ENCODE measurements at places on chromosomes 5 and 9. TPM values are rescaled to one million over a fixed set of nuclear protein-coding genes. Genes with fewer than 3 reads are reported as not detected.

Gene IFNA7
- total RNA-seq, result not detected

Gene VCAN
- total RNA-seq, result 0.12 TPM

Gene MARCOL
- not detected for total RNA-seq

Gene LHX3
- total RNA-seq, result not detected

Gene AGPAT2
- total RNA-seq, result 15.0 TPM

- DNase-seq, result no peak
Measured at GRCh38 chr5:88398316-88398715, 129.7 kb upstream of the TMEM161B start.

DNA sequence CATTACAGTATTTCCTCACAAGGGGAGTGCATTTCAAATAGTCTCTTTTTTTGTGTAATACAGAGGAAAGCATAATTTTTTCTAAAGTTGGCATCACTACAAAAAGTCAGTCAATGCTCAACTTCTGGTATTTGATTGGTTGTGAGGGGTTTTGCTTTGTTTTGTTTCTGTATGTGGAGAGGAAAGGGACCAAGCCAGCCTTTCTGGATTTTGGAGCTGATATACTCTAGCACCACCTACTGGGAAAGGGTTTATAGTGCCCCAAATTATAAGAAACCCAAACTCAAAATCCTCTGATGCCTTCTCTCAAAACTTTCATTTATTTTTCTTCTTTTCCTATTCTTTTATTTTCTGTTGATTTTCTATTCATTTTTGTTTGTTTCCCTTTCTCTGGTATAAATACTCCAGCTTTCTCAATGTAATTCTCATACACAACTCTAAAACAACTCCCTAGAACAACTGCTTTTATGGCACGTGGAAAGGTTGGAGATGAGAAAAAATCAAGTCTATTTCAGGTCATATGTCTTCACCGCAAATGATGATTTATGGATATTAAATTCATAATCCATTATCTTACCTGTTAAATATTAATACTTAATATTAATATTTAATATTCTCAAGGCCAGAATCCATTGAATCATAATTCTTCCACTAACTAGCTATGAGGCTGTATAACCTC, 69.5 kb upstream of the ANXA1 start:
- no peak for DNase-seq

- no peak for DNase-seq
Measured at GRCh38 chr9:90098408-90098807, 493.6 kb downstream of the GADD45G start.

- no peak for DNase-seq
Measured at GRCh38 chr5:10329820-10330481, 22.2 kb upstream of the CMBL start.

GRCh38 chr9:93300585-93301081, 116.7 kb downstream of the WNK2 start:
- no peak for DNase-seq

Measured in activated CD4-positive, alpha-beta T cell treated with anti-CD3 and anti-CD28 coated beads, Interleukin-2, amount 10 ng/mL, durations not matched to agents 7 days and 5 days (primary cell).